ENCODE measurements at places on chromosomes 11 and 22.

- DNase-seq = no peak
Measured at GRCh38 chr11:15653191-15653710, 538.5 kb downstream of the INSC start.

- no peak for DNase-seq
Measured at GRCh38 chr22:46881373-46882118, 119.1 kb downstream of the TBC1D22A start.

DNA sequence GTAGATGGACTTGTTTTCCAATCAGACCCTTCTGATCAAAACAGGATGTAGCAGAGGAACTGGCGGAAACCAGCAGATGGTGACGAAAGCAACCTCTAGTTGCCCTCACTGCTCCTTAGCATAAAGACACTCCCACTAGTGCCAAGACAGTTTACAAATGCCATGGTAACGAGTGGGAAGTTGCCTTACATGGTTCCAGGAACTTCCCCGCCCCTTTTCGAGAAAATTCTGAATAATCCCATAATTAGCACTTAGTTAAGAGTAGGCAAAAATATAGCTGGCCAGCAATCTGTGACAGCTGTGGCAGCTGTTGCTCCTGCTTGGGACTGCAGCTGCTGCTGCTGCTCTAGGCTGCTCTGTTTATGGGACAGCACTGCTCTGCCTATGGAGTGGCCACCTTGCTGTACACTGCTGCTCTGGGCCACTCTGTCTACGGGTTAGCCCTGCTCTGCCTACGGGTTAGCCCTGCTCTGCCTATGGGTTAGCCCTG is 33.4 kb upstream of the SORL1 start:
- no peak for DNase-seq

DNA sequence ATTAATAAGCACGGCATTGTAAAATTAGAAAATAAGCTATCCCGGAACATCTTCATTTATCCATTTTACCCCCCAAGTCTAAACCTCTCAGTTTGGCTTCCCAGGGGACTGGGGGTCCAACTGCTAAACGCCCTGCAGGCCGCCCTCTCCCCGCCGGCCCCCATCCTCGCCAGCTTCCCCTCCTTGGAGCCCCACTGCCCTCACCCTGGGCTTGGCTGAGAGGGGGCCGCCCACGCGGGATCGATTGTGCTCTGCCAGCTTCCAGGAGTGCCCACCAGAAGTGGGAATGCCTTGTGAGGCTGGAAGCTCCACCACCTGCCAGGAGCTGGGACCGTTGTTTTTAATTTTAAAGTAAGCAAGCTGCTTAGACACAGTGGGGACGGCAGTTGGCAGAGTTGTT is 353.5 kb downstream of the TBC1D22A start:
- DNase-seq = no peak

- no peak for DNase-seq
Measured at GRCh38 chr11:35237860-35238715, 99.1 kb downstream of the CD44 start.

DNA sequence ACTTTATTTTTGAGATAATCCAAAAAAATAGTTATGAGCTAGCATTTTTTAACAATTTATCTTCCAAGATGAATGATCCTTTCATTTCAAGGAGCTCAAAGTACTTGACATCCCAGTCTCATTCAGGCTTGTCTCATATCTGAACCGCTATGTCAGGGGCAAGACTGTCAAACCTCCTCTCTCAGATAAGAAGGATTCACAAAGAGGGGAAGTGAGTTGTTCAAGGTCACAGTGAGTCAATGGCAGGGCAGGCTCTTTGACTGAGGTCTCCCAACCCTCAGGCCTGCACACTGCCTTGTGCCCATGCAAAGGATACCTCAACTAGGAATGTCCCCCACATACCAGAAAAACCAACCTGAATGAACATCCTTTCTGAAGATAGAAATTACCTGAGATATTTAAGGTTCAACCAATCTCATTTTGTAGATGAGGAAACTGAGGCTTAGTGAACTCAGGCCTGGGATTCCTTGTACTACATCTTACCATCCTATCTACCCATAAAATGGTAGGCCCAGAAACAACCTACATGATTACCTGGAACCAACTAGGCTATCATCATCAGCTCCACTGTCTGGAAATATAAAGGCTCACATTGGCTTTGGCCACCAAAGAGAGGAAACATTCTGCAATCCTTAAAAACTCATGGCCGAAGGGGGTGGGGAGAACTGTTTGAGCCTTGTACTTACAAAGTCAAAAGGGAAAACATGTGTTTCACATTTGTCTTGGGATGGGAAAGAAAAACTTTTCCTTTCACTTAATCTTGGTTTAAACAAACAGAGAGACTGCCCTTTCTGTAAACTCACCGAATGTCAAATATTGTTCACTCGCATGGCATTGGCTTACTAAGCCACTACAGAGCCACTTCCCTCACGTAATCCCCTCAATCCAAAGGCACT is 51.1 kb downstream of the LIF start:
- DNase-seq = no peak

- DNase-seq = no peak
Measured at GRCh38 chr11:83249972-83250593, 36.1 kb downstream of the CCDC90B start.

DNA sequence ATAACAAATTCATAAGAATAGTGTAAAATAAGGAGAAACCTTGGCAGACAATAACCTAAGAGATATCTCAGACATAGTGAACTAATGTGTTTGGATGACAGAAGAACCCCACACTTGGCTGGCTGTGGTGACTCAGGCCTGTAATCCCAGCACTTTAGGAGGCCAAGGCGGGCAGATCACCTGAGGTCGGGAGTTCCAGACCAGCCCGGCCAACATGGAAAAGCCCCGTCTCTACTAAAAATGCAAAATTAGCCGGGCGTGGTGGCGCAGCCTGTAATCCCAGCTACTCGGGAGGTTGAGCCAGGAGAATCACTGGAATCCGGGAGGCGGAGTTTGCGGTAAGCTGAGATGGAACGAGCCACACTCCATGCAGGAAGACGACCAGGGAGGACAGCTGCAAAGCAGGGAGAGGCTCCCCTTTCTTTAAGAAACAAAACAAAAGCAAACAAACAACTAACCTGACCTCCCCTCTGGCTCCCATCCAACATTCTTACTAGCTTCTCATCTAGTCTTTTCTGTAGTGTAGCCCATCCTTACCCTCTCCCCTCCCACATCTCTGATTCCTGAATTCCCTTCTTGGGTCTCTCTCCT is 84.2 kb downstream of the ZNF280B start:
- no peak for DNase-seq

DNA sequence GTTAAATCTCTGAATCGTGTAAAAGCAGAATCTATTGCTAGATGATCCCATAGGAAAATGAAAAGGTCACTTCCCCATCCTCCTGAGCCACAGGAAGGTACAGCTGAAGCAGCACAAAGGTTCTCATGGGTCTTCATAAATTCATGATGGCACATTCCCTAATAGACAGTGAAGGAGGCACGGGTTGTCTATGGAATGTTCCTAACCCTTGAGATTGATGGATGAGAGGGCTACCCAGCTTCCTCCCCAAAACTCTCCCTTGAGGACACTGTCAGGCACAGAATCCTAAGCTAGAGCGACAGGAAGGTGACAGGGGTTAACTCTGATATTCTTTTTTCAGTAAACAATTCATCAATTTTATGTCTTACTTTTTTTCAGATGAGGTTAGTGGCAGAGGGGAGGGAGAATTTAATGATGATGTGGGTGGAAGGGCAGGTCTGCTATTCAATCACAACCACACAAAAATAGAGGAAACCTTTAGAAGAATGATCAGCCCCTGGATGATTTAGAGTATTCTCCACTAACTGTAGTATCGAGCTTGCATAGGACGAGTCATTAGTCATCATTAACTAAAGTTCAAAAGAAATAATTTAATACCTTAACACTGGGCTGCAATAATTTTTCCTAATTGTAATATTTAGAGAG is 33.1 kb downstream of the SEZ6L start:
- no peak for DNase-seq

DNA sequence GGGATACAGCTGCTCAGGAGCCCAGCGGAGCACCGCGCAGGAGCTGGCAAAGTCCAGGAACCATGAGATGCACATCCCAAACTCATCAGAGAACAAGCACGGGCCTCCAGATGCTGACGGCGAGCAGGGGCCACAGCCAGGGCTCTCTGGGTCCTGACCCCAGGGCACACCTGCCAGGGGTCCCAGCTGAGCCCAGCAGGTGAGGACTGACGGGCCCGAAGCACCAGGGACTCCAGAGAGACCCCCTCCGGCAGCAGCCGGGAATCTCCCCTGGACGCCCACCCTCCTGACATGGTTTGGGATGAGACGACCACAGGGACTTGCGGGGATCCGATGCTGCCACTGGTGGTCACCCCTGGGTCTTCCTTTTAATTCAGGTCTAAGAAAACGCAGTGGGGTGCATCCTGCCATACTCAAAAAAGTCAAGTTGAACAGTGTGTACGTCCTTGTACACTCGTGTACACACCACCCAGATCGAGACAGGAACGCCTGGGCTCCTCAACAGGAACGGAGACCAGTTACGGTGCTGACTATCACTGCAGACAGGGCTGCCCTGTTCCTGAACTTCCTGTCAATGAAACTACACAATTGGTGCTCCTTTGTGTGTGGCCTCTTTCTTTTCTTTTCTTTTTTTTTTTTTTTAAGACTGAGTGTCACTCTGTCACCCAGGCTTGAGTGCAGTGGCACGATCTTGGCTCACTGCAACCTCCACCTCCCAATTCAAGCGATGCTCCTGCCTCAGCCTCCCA is 21.9 kb downstream of the TTLL8 start:
- DNase-seq = no peak

- no peak for DNase-seq
Measured at GRCh38 chr22:38106814-38107578, 3.5 kb downstream of the BAIAP2L2 start.

DNA sequence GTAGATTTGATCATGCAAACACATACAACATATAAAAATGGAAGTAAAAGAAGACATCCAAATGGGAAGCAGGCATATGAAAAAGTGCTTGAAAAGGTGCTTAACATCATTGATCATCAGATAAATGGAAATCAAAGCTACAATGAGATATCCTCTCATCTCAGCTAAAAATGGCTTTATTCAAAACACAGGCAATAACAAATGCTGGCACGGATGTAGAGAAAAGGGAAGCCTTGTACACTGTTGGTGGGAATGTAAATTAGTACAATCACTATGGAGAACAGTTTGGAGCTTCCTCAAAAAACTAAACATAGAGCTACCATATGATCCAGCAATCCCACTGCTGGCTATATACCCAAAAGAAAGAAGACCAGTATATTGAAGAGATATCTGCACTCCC is 549 bp upstream of the TCN1 start:
- DNase-seq = no peak

GRCh38 chr11:9619971-9620370 is 43.9 kb upstream of the SWAP70 start:
- DNase-seq = no peak

DNA sequence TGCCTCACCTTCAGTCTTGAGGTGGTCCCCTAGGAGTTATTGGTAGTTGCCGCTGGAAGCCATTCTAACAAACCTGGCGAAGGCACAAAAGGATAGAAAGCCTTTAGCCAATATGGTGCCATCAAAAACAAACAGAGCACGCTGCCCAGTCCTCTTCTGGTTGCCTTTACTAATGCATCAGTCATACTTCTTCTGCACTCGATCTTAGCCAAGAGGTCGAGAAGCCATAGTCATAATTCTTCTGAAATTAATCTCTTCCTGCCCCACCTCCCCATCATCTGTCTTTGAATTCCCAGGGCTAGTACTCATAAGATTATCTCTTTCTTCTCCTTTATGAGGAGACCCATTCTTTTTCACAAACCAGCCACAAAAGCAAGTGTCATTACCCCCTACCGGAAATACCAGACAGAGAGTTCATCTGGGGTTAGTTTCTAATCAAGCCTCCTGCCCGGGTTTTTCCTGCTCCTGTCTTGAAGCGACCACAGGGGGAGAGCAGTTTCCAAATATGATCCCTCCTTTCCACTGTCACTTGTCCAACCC is 21.4 kb upstream of the EHF start:
- no peak for DNase-seq

GRCh38 chr22:46575911-46576555 is 38.6 kb upstream of the CELSR1 start:
- no peak for DNase-seq

GRCh38 chr11:45649544-45650165 is 15.8 kb downstream of the CHST1 start:
- DNase-seq = no peak

GRCh38 chr11:67442504-67443404 is 522 bp downstream of the CORO1B start:
- DNase-seq = no peak

DNA sequence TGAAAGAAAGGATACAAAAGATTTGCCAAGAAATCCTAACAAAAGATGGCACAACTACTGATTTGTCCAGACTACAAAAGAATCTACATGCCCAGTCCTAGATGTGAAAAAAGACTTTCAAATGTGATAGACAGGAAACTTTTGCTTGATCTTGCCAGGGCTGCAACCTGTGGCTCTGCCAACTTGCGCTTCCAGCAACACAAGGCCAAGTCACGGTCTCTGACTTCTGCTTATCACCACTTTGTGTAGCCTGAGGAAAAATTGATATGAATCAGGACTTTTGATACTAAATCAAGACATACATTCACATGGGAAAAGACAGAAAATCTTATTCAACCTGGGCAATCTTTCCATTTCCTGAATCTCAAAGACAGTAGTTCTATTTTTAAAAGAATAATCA is 366.0 kb downstream of the RAB38 start:
- no peak for DNase-seq

DNA sequence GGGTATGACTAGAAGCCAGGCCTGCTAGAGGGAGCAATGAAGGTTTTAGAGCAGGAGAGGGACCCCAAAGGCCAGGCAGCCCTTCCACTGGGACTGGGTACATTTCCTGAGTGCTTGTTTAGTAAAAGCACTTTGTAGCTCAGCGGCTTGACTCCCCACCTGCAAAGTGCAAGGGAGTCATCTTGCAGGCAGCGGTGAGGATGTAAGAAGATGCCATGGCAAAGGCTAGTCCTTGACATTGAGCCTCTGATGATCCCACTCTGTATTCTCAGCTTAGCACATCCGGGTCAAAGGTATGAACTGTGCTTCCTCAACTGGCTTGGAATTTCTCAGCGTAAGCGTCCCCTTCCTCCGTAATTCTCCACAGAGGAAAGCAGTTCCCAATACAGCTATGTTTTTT is 3.1 kb upstream of the UBE2L3 start:
- DNase-seq = no peak

GRCh38 chr22:28279888-28280287 is 360.8 kb upstream of the PITPNB start:
- no peak for DNase-seq

GRCh38 chr11:9752091-9752490 is 88.2 kb downstream of the SWAP70 start:
- no peak for DNase-seq

DNA sequence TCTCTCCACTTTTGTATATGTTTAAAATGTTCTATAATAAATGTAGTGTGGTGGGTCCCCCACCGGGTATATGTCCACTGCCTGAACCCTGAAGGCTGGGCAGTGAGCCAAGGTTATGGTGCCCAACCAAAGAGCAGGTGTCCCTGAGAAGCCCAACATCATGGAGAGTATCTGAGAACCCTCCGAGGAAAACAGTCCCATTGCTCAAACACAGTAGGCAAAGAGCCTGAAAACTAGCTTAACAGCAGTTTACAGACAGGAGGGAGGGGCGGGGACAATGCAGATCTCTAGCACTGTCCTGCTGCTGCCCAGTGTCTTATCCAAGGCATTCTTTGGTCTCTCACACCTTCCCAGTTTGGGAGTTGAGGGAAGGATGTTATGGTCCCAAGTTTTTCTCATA is 91.0 kb downstream of the TMPRSS5 start:
- DNase-seq = no peak

GRCh38 chr11:31801298-31801702 is 9.8 kb downstream of the PAX6 start:
- no peak for DNase-seq

- no peak for DNase-seq
Measured at GRCh38 chr22:43126501-43127165, 16.1 kb downstream of the BIK start.

GRCh38 chr11:72353861-72354260 is 80.5 kb downstream of the CLPB start:
- DNase-seq = no peak

Measured in esophagus squamous epithelium (tissue), 5 donors.